Stimulated activated CD8-positive, alpha-beta memory T cell treated with anti-CD3 and anti-CD28 coated beads, Interleukin-7, amount 100 ng/mL, for 1 hour (primary cell): ENCODE measurements at places on chromosomes 5 and 9.

DNA sequence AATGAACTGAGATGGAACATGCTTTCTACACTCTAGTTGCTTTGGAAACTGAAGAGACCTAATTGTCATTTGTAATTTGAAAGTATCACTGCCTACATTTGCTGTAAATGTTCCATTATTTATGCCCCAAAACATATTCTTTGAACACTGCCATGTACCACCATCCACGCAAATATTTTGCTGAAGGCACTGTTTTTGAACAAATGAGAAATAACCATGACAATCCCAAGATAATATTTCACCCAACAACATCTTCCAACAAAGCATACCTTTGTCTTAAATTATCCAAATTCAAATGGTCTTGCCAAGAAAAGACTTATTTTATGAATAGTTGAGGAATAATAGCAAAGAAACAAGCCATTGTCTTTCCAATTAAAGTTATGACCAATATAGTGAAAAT is 356.2 kb downstream of the SEMA5A start:
- DNase-seq = no peak

- no peak for DNase-seq
Measured at GRCh38 chr5:138582959-138583358, 7.8 kb upstream of the HSPA9 start.

DNA sequence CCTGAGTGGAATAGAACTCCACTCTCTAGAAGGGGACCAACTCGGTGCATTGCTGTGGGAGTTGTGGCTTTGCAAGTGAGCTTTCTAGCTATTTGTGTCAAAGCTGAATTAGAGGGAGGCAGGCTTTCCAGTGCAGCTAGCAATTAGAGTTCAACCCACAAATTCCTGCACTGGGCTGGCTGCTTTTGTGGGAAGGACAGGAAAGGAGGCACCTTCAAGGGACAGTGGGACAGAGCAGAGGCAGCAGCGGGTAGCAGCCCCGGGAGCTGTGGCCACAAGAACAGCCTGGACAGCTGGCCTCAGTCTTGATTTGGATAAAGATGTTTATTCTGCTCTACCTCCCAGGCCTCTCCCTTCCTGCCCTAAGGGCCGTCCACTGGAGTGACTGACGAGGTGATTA is 83.7 kb upstream of the SLIT3 start:
- DNase-seq = no peak

GRCh38 chr9:77773381-77773780 is 125.3 kb upstream of the GNA14 start:
- no peak for DNase-seq

GRCh38 chr5:11853796-11854195 is 50.5 kb downstream of the CTNND2 start:
- DNase-seq = no peak

DNA sequence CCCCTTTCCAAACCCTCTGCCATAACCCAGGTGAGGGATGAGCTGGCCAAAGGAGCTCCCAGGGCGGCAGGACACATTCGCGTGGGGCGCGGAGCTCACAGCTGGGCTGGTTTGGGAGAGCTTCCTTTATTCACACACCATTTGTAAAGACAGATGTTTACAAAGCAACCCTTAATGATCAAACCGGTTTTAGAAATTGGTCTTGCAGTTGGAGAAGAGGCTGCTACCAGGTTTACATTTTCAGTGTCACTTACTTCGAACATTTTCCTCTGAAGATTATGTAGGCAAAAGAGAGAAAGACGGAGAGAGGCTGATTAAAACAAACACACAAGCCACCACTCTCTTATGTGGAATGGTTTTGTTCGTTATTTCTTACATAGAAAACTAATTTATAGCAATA is 648.7 kb downstream of the IRX1 start:
- DNase-seq = no peak

- no peak for DNase-seq
Measured at GRCh38 chr5:119966028-119966427, 336.7 kb downstream of the FAM170A start.

DNA sequence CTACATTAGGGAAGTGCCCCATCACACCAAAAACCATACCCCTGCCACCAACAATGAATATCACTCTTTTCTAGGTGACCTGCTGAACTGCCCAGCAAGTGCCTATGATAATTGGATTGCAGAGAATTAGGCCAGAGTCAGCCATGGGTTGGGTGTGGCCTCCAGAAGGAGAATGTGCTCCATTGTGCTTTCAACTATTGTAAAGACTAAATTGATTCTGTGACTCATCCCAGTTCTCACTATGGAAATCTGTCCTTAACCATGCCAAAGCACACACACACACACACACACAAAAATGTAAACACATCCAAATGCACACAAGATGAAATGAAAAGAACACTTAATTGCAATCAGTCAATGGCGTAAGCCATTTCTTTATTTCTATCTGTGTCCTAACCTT is 25.7 kb downstream of the DRD1 start:
- no peak for DNase-seq

GRCh38 chr5:2538169-2538568 is 213.3 kb downstream of the IRX2 start:
- no peak for DNase-seq

DNA sequence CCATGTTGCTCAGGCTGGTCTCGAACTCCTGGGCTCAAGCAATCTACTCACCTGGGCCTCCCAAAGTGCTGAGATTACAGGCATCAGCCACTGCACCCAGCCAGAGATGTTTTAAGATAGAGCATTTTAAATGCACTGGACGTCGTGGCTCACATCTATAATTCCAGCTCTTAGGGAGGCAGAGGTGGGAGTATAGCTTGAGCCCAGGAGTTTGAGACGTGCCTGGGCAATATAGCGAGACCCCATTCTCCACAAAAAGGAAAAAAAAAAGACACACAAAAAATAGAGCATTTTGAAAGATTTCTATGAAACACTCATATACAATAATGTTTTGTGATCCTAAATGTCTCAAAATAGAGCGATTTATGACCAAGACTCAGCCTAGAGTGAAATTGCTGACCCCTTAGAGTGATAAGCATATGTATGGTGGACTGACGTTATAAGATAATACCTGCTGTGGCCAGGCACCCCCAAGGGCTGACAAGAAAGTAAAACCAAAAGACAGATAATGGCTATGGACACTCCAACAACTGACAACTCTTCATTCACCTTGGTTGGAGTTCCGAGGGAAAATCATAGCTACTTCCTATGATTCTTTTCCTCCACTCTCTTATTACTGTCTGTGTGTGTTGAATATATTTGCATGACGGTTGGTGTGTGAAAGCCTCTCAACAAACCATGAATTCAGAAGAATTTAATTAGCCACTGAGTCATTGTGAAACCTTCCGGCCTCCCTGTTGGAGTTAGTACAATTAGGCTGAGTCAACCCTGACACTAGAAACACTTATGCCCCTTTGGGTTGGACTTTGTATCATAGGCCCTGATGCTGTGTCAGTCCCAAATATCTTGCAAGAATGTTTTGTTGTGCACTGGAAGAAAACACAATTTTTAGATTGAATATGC is 526.5 kb upstream of the NUDT12 start:
- no peak for DNase-seq

- no peak for DNase-seq
Measured at GRCh38 chr5:124733329-124733650, 13.1 kb downstream of the ZNF608 start.

GRCh38 chr9:71721855-71722254 is 46.5 kb downstream of the CEMIP2 start:
- DNase-seq = no peak

DNA sequence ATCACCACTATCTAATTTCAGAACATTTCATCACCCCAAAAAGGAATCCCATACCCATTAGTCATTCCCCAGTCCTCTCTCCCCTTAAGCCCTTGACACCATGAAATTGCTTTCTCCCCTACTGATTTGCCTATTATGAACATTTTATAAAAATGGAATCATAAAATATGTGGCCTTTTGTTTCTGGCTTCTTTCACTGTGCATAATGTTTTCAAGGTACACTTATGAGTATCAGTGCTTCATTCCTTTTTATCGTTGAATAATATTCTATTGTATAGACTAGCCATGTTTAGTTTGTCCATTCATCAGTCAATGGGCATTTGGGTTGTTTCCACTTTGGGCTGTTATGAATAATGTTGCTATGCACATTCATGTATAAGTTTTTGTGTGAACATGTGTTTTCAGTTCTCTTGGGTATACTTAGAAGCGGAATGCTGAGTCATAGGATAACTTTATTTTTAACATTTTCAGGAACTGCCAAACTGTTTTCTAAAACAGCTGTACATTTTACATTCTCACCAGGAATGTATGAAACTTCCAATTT is 40.4 kb upstream of the FGF1 start:
- no peak for DNase-seq

DNA sequence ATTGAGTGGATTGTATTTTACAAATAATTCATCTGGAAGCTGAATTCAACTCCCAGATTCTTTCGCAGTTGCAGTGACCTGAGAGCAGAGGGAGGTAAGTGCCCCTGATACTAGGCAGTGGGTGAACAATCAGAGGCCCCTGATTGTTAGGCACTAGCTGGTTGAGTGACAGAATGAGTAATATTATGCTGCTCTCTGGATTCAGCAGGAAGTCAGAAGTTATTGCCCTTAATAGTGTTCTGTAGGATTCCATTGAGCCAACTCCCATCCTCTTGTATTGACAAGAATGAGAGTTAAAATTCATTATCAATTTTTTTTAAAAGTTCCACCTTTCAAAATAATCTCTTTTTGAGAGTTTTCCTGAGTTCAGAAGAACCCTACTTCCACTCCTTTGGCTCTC is 301.2 kb downstream of the DTWD2 start:
- DNase-seq = no peak

- no peak for DNase-seq
Measured at GRCh38 chr9:135718616-135719015, 16.6 kb downstream of the KCNT1 start.

GRCh38 chr9:107060062-107060461 is 197.1 kb downstream of the ZNF462 start:
- DNase-seq = no peak

DNA sequence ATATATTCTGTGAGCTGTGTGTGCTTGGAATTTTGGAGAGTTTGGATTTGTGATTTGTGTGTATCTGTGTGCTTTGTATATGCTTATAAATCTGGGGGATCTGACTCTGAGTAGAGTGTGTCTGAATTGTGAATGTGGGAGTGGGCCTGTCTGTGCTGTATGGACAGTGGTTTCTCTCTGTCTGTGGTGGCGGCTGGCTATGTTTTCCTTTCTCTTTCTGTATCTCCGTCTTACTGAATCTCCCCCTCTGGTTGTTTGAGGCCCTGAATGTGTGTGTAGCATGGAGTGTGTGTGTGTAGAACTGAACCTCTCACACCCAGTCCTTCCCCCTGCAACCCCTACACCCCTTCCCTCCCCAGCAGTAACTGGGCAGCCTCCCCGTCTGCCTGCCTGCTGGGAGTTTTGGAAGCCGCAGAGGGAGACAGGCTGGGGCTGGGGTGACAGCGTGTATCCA is 4.7 kb downstream of the CXXC5 start:
- no peak for DNase-seq

DNA sequence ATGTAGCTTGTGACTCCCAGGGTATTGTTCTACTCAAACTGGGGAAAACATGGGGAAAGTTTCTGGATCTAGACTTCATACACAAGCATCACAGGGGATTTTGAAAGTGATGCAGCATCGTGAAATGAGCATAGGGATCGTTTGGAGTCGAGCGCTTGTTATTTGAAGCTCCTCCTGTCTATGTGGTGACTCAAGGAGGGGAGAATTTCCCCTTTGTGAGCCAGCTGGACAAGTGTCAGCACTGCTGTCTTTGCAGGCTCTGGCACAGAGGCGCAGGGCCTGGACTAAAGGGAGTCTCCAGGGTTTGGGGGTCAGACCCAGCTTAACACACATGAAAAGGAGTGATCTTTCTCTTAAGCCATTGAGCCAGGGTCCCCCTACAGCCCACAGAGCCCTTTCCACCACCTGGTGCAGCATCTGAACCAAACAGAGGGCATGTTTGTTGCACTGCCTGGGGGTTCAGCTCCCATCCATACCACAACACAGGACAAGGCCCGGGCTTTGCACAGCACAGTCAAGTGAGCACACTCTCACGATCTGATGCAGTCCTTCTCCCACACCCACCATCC is 51.0 kb downstream of the IRF1 start:
- DNase-seq = no peak

GRCh38 chr5:99929067-99929805 is 605.9 kb upstream of the FAM174A start:
- DNase-seq = no peak

- no peak for DNase-seq
Measured at GRCh38 chr5:157650991-157651611, 1.1 kb downstream of the SOX30 start.

GRCh38 chr5:159184236-159184635 is 25.1 kb downstream of the RNF145 start:
- DNase-seq = no peak

DNA sequence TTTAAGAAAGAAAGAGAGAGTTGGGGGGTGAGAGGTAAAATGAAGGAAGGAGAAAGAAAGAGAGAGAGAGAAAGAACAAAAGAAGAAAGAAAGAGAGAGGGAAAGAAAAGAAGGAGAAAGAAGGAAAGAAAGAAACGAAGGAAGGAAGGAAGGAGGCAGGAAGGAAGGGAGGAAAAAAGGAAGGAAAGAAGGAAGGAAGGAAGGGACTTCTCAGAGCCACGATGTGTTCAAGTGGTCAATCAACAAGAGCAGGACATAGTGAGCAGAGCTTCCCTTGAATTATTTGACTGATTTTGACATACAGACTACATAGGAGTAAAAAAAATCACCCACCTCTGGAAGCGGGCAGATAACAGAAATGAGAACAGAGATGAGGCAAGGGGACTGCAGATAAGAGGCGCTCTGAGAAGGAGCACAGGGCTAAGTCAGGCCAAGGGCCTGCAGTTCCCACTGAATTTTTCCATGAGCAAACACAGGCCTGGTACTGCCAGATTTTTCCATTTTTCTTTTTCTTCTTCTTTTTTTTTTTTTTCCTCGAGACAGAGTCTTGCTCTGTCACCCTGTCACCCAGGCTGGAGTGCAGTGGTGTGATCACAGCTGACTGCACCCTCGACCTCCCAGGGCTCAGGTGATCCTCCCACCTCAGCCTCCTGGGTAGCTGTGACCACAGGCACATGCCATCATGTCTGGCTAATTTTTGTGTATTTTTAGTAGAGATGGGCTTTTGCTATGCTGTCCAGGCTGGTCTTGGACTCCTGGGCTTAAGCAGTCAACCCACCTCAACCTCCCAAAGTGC is 77.7 kb upstream of the IL17B start:
- DNase-seq = no peak

GRCh38 chr9:108272349-108272899 is 583.4 kb downstream of the ACTL7B start:
- no peak for DNase-seq

DNA sequence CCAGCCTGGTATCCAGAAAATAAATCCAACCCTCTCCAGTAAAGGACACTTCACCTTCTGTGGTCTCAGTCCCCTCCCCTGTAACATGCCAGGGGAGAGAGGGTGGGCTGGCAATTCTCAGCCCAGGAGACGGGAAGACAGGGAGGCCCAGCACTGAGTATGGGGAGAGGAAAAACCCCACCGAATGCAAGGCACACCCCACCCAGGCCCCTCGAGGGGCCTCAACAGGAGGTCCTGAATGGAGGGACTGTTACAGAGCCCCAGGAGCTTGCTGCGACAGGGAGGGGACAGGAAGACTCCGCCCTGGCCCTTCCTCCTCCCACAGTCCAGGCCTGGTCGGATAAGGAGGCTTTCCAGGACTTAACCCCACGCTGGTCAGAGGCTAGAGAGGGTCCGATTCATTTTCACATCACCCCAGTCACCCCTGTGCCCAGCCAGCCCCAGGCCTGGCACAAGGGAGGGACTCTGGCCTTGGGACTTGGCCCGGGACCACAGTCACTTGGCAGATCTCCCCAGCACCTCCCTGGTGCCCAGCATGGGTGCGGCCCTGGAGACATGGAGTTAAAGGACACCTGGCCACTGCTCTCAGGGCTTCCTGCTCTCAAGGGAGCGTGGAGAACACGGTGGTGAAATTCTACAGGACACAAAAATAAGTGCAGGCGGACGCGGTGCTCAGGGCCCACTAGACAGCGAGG is 44.9 kb upstream of the STXBP1 start:
- no peak for DNase-seq
